AG09309 (cell line): ENCODE measurements at places on chromosomes 2 and 18.

GRCh38 chr18:41999751-42000150 is 44.7 kb downstream of the PIK3C3 start:
- no peak for DNase-seq

GRCh38 chr18:31711365-31712172 is 27.2 kb upstream of the B4GALT6 start:
- DNase-seq, result no peak

DNA sequence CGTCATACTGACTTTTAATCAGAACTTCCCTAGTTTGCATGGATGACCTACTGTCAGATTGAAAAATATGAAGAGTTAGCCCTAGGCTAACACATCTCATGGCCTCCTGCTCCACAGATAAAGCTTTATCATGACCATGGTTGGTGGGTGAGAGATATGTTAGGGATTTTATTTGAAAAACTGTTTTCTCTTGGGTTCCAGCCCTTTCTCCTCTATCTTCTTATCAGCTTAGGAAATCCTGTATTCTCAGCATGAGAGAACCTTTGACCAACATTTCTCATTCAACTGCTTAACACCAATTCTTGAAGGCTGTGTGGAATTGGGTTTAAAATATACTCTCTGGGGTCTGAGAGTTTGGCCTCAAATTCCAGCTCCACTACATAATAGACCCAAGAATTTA is 1407.0 kb upstream of the CELF4 start:
- no peak for DNase-seq

DNA sequence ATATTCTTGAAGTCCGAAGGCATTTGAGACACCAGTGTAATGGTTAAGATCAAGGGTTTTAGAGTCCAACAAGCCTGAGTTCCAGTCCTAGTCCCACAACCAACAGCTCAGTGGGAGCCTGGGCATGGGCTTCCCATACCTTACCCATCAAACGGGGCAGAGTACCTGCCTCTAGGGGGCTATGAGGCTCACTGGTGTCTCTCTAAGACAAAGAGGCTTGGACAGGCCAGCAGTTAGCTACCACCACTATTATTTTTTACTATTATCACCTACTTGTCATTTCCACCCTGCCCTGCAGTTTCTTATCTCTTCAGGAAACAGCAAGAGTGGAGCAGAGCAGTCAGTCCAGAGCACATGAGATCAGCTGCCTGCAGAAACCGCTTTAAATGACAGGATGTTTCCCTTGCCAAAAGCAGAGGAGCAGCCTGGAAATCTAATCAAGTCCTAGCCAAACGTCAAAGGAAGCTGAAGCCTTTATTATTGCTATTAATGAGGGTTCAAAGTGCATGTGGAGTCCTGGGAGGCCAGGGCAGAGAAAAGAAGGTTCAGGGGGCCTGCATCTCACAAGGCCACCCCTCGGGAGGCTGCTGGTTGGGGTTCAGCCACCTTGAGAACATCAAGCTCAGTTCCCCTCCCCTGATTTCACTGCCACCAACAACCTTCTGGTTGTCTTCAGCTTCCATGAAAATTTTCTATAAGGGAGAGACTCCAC is 66.6 kb downstream of the STPG4 start:
- DNase-seq, result no peak

GRCh38 chr2:214395040-214395439 is 15.8 kb upstream of the VWC2L start:
- no peak for DNase-seq

DNA sequence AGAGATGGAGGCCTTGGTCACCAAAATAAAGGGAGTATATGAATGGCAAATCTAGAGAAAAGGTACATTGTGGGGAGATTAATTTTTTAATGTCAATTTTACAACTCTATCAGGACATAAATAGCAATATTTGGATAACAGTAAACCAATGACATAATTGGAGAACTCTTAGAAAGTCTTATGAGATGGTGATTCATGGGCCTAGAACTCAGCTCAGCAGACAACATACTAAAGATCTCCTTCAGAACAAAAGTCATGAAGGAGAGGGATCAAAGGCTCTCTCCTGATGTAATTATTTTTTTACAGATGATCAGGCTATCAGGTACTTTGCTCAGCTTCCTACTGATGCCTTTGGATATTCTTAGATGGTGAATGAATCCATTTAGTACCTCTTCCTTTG is 90.0 kb downstream of the CRACDL start:
- no peak for DNase-seq

- DNase-seq, result no peak
These were observed 52.6 kb upstream of the CPO start for GRCh38 chr2:206886696-206887095.

- DNase-seq, result no peak
These were observed 468 bp downstream of the PIKFYVE start for GRCh38 chr2:208266553-208266893.

GRCh38 chr2:232239951-232240681 is 138.4 kb upstream of the ALPP start:
- no peak for DNase-seq

GRCh38 chr2:23520256-23520655 is 135.3 kb downstream of the KLHL29 start:
- no peak for DNase-seq
